ENCODE measurements at places on chromosomes 7 and 10.

- no peak for DNase-seq
Measured at GRCh38 chr10:21174715-21175495, 277.8 kb upstream of the NEBL start.

GRCh38 chr7:29146888-29147609 is 712 bp upstream of the CPVL start:
- no peak for DNase-seq

GRCh38 chr7:80623503-80624252 is 14.8 kb upstream of the CD36 start:
- no peak for DNase-seq

DNA sequence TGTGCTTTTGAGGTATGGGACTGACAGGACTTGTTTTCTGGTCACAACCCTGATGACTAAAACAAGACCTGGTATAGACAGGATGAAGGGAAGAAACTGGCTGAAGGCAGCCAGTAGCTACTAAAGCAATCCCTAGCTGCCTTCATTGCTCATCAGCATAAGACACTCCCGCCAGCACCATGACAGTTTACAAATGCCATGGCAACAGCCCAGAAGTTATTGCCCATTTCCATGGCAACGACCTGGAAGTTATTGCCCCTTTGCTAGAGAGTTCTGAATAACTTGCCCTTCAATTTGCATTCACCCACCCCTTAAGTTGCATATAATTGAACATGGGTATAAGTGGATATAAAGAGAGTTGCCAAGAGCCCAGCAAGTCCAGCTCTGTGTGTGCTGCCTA is 169.6 kb upstream of the FAM171A1 start:
- DNase-seq = no peak

DNA sequence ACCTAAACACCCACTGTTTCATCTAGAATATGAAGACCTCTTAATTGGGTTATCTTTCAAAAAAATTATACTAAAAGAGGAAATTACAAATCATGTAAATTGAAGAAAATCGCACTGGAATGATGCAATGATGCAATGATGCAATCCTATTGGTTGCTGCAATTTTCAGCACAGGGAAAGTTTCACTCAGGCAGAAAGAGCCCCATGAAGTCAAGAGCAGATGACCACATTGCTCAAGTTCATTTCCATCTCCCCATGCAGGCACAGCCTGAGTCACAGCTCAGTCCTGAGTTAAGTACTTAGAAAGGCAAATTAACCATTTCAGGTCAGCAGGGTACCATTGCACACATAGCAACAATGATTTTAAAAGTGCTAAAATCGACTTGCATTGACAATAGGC is 180.3 kb upstream of the MYO3A start:
- DNase-seq = no peak
